Stimulated activated CD8-positive, alpha-beta memory T cell treated with anti-CD3 and anti-CD28 coated beads, Interleukin-15, amount 100 ng/mL, for 24 hours (primary cell): ENCODE measurements at places on chromosomes 4 and X.

GRCh38 chr4:76960014-76960413 is 10.5 kb downstream of the SEPTIN11 start:
- DNase-seq: no peak

DNA sequence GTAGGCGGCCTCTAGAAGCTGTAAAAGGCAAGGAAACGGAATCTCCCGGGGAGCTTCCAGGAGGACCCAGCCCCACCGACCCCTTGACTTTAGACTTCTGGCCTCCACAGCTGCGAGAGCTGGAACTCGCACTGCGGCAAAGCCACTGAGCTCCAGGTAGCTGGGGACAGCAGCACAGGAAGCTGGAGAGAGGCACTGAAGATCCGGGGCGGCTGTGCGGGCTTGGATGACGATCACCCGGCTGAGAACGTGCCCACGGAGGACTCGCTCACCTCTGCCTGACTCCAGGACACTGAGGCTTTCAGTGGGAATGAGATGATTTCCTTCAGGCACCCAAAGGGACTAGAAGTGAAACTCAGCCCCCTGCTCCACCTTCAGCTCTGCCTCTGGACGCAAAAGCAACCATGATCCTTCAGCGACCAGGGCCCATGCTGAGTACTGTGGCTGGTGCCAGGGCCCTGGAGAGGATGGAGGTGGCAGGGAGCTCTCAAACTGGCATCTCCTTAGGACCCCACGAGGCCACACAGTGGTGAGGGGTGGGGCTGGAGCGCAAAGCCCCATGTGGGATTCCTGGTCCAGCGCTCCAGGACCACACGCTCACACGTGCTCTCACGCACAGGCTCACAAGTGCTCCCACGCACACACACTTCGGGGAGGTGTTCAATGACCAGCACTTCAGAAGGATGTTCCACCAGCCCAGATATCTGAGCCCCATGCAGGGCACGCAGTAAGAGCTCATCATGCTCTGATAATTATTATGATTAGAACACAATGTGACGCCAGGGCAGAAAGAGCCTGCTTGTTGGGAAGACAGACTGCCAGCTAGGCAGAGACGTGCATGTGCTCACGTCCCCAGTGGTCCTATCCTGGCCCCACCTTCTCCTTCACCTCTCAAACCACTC is 47.2 kb downstream of the ADRA2C start:
- DNase-seq: no peak

- DNase-seq: no peak
Observed at GRCh38 chr4:137664046-137664387, 131.7 kb upstream of the PCDH18 start.

GRCh38 chrX:138928737-138929459 is 217.4 kb upstream of the FGF13 start:
- no peak for DNase-seq

DNA sequence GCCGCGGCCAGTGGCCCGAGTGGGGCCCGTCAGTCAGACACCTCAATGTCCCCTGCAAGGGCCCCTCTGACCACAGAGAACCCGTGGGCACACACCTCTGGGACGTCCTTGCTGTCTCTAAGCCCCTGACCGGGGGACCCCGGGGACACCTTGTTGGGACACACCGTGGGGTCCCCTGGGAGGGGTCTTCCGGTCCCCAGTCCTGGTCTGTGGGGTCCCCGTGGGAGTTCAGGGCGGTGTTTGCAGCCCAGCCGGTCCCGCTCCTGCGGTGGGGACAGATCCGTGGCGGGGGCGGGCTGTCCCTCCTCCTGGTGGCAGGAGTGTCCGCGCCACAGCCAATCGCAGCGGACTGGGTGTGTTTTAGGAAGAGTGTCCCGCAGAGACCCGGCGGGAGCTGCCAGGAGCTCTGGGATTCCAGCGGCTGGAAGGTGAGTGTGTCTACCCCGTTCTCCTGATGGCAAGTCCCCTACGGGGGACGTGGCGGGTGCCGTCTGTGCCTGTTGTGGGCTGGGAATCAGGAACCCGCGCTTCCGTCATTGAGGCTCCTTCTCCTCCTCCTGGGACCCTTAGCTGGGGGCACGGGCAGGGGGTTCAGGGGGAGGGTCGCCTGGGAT is 5.1 kb upstream of the PLCXD1 start:
- no peak for DNase-seq

GRCh38 chrX:103215425-103215991 is 600 bp downstream of the BEX4 start:
- peak; percentile 5 for DNase-seq

DNA sequence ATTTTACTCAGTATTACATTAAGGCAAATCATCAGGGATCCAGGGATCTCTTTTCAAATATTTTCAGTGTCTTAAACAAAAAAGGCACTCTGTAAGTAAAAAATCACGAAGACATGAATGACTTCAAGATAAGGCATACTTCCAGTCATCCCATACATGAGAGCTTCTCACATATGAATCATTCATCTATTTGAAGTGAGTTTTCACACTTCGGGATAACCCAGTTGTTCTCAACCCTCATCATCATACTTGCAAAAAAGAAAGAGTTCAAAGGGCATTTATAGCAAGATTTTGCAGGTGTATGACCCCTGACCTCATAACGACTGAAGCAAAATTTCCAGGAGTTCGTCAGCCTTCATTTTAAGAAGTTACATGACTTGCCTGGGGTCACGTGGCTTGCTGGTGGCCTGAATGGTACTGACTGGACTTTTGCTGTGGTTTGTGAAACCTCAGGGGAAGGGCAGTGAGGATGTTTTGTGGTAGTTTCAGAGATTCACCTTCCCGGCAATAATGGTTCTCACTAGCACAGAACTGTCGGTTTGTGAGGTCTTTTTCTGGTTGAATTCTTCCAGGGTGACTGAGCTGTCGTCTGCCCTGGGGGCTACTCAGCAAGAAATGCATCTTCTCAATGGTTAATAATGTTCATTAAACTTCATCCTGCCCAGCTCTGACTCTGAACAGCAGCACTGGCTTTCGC is 115.8 kb upstream of the SHISA3 start:
- no peak for DNase-seq
